ENCODE measurements at places on chromosomes 7 and 10. TPM values are rescaled to one million over a fixed set of nuclear protein-coding genes. Genes with fewer than 3 reads are reported as not detected.

DNA sequence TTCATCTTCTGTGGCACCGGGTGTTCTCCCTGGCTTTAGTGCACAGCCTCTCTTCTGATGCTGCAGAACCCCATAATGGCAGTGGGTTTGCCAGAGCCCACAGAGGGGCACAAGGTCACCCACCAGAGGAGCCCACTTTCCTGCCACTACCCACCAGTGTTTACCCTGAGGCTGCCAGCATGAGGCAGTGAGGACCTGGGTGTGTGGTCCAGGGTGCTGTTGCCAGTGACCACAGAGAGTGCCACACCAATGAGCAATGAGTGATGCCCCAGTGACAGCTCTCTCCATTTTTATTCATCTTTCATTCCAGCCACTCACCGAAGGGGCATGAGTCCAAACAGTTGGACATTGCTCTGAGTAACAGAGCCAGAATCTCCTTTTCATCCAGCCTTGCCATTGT lies 34.8 kb downstream of the MTURN start:
- no peak for DNase-seq

DNA sequence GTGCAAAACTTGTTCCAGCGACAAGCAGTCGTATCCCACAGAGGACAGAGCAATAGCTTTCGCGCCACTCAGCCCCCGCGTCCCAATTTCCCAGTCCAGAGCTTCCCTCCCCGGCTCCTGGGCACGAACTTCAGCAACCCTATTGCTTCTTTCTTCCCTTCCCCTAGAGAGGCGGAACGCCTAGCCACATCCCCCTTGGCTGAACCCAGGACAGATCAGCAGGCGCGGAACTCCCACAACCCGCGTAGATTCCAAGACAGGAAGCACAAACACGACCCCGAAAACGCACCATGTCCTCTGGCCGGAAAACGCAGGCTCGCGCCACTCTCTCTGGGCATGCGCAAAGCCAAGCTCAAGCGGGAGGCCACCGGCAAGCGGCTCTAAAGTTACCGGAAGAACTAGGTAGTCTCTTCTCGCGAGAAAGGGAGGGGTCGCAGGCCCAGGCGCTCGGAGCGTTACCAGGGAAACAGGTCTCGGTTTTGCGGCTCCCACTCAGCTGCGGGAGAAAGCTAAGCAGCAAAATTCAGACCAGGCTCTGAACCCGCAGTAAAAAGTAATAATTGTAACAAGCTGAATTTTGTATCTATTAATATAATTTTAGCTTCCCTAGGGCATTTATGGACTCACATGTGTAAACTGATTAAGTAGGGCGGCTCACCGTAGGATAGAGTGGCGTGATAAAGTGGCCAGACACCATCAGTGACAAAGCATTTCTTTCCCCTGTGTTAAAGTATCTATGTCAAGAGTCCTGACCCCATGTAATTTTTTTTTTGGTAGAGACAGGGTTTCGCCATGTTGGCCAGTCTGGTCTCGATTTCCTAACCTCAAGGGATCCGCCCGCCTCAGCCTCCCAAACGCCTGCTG lies at the start of gene TMEM209:
TMEM209 (minus strand) TSS at position 323 of the 864 bp plus-strand sequence; CDS start at position 292, 31 bp downstream.
- peak; percentile 97 for DNase-seq

DNA sequence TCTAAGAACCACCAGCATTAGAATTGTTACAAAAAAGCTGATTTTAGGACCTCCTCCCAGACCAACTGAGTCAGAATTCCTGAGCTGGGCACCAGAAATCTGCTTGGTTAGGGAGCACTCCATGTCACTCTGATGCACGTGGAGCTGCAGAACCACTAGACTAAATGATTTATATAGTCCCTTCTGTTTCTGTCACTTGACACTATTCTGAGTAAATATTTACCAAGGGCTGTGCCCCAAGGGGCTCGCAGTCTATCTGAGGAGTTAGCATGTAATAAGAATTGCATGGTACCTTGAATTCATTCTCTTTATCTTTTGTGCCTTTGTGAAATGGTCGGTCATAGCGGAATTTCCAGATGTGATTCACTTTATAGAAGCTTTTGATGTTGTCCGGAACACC lies 196.0 kb upstream of the IMMP2L start:
- no peak for DNase-seq

GRCh38 chr7:42144604-42145003 lies 92.4 kb downstream of the GLI3 start:
- no peak for DNase-seq

DNA sequence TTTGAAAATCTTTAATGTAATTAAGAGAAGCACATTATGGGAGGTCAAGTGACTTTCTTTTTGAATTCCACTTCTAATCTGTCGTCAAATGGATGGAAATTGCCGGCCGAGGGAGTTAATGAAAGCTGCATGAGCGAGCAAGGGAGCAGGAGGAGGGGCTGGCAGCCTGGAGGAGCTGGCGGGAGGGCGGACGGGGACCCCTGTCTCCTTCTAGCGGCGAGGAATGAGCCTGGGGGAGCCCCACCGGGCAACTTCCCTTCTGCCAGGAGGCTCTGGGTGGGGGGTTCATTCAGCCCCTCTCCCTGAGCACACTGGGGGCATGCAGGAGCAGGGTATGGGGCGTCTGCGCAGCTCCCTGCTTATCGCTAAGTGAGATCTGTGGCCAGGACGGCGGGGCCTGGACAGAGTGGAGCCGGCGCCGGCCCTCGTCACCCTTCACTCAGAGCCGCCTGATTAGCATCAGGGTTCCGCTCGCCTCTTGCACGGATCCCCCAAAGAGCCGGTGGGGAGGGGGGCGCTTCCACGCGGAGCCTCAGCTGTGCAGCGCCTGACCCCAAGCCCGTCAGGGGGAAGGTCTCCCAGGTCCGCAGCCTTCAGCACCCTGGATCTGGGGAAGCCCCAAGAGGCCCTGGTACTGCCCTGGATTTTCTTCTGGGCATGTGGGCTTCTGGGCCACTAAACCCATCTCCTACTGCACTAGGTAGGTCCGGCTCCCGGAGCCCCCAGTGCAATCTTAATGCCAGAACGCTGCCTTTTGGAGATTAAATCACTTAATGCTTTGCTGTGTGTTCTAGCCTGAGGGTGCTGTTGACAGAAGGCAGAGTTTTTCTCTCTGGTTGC lies 680.8 kb downstream of the LRMDA start:
- DNase-seq = no peak

DNA sequence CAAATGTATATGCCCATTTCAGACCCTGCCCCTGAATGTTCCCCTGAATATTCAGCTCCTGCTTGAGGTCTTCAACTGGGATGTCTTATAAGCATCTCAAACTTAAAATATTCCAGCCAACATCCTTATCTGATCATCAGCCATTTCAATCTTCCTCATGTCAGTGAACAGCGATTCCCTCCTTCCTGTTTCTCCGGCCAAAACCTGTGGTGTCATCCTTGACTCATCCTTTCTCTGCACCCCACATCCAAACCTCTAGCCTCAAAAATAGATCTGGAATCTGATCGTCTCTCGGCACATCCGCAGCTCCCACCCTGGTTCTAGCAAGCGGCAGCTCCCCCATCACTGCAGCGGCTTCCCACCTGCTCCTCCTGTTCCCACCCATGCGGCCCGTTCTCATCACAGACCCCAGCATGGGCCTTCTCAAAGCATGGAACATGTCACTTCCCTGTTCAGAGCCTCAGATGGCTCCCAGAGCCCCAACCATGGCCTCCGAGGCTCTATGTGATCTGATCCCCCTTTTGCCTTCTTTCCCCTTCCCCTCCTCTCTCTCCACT lies 165.7 kb downstream of the HECW1 start:
- no peak for DNase-seq

DNA sequence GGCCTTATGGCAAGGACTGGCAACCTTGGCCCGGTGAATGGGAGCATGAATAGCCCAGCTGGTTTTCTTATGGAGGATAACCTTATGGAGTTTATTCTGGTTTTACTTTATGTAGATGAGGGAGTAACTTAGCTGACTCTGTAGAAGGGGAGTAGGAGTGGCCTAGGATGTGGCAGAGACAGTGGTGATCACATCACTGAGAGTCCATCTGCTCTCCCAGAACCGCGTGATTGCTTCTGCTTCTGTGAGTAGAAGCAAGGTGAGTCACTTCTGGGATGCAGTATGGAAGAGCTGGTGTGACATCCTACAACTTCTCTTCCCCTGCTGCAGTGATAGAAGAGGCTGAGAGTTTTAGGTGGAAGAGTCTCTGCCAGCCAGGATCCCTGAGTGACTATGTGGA lies 129.2 kb downstream of the RPS24 start:
- no peak for DNase-seq

- DNase-seq = no peak
Observed at GRCh38 chr7:44100458-44101302, 3.5 kb upstream of the AEBP1 start.

- no peak for DNase-seq
Observed at GRCh38 chr10:21528236-21529031, 3.0 kb upstream of the SKIDA1 start.

DNA sequence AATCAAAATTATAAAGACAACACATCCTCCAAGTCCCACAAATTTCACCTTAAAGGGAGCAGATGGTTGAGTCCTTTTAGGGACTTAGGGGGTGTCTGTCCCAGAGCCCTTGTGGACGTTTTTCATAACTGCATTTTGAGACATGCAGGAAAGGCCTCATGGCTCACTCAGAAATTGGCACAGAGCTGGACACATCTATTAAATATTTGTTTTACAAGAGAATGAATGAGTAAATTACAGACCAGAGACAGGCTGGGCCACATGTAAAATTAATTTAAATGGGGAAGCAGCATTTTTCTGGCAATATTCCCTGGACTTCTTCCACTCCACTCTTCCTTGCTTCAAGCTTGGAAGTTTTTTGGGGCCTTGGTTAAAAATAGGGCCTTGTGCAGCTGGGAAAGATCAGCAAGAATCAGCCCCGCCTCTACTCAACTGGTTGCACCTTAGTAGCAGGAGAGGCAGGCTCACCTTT lies 20.0 kb downstream of the LAMB1 start:
- no peak for DNase-seq

The DNA2 gene
- polyA plus RNA-seq = 13.3 TPM
